ENCODE measurements at places on chromosomes 3 and 15.

DNA sequence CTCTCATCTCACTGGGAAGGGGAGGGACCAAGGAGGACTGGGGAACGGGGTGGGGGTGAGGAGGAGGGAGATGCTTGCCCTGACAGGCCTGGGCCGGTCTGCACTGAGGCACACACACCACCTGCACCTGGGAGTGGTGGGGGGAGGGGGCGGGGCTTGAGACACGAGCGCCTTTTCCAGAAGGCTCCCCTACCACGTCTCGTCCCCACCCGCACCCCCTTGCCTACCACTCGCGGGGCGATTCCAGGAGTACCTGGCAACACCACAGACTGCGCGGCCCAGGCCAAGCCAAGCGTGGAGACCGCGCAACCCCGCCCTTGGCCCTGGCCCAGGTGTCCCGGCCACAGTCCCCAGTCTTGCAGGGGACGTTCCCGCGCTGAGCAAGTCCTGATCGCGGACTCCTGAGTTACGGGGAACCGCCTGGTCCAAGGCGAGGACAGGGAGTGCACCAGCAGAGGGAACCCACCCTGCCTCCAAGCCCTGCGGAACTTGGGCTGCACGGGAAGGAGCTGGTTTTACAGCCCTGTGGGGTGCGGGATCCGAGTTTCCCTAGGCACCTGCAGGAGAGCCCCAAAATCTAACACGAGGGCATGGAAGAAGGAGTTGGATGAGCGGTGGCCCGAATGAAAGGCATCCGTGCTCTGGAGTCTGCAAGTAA is 68.1 kb upstream of the SH3GL3 start:
- no peak overlapping the region for H3K27ac ChIP-seq
- DNase-seq: no peak
- no peaks in the 10 kb centered on the region for H3K4me1 ChIP-seq

- no peak for DNase-seq
- no peaks in the 10 kb centered on the region for H3K27me3 ChIP-seq
- H3K4me3 ChIP-seq: no peak overlapping the region
Observed at GRCh38 chr3:43071313-43071893, 34.5 kb downstream of the POMGNT2 start.

- no peak overlapping the region for H3K4me3 ChIP-seq
- no peaks in the 10 kb centered on the region for H3K27me3 ChIP-seq
- H3K36me3 ChIP-seq: no peaks in the 10 kb centered on the region
- peaks cover 17% of the 10 kb centered on the region for H3K4me1 ChIP-seq
- no peak for DNase-seq
- H3K27ac ChIP-seq: peak overlapping the region; percentile 83
Observed at GRCh38 chr15:29470311-29470710, 200.7 kb upstream of the NSMCE3 start.

DNA sequence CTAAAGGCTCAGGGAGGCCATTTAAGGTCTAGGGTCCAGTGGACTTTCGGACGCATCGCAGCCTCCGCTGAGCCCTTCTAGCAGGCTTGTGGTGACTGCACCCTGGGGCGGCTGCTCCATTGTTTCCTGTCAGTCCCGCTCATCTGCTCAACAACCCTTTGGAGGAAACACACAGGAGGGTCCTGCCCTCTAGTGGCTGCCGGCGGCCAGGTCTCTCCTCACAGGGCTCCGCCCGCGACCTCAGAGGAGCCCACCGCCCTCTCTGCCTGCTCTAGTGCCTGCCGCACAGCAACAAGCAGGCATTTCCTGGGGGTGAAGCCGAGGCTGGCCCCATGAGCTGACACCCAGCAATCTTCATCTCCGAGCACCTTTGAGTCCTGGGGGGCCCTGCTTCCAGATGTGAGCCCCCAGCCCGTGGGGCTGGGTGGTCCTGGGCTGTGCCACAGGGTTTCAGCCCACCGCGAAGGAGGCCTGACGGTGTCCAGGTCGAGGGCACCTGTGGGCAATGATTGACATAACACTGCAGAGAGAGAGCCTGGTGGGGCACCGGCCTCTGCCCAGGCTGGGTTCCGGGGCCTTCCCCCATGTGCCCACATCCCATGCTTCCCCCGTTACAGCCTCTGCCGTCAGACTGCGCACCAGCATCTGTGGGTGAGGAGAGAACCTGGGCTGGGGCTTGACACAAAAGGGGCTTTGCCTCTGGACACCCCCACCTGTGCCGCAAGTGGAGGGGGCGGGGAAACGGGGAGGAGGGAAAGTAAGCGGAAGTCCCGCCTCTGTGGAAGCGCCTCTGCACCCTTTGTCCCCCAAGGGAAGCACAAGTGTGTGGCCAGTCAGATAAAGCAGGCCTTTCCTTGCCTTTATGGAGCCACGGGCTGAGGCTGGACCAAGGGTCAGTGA is 27.0 kb upstream of the SFMBT1 start:
- no peaks in the 10 kb centered on the region for H3K36me3 ChIP-seq
- H3K27me3 ChIP-seq: no peaks in the 10 kb centered on the region
- H3K27ac ChIP-seq: peak overlapping the region; percentile 35
- no peak overlapping the region for H3K4me3 ChIP-seq

DNA sequence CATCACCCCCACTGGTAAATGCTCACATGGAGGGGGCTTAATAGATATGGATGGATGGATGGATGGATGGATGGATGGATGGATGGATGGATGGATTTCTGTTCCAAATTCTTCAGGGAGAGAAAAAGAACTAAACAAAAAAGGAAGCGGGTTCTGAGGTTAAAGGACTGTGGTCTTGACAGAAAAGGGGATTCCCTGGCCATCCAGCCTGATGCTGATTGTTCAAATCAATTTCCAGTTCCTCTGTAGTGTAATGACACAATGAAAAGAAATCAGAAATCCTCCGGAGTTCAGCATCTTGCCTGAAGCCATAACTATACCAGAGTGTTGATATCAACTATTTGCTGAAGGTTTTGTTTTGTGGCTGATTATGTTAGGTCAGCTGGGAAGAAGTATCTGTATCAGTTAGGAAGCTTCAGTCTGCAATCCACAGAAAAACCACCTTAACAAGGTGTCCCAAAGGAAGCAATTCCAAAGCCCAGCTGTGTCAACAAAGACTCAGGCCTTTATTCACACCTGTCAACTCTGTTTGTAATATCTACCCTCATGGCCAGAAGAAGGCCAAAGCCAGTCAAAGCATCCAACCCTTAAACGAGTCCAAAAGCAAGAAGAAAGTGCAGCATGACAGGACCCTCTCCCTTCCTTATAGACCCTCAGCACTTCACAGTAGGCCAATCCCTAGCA is 24.5 kb upstream of the RASA2 start:
- H3K4me3 ChIP-seq: no peak overlapping the region
- no peaks in the 10 kb centered on the region for H3K4me1 ChIP-seq
- H3K27me3 ChIP-seq: no peaks in the 10 kb centered on the region

- no peaks in the 10 kb centered on the region for H3K36me3 ChIP-seq
- H3K4me3 ChIP-seq: no peak overlapping the region
- H3K27ac ChIP-seq: no peak overlapping the region
- no peaks in the 10 kb centered on the region for H3K4me1 ChIP-seq
Observed at GRCh38 chr3:61323094-61323493, 71.8 kb upstream of the FHIT start.

GRCh38 chr15:71249986-71250385 is 134.7 kb downstream of the THSD4 start:
- no peaks in the 10 kb centered on the region for H3K36me3 ChIP-seq
- no peak overlapping the region for H3K4me3 ChIP-seq
- H3K27ac ChIP-seq: no peak overlapping the region
- no peak for DNase-seq

- DNase-seq: no peak
- no peak overlapping the region for H3K4me3 ChIP-seq
- H3K27me3 ChIP-seq: no peaks in the 10 kb centered on the region
- H3K27ac ChIP-seq: no peak overlapping the region
- H3K4me1 ChIP-seq: no peaks in the 10 kb centered on the region
- no peaks in the 10 kb centered on the region for H3K36me3 ChIP-seq
Observed at GRCh38 chr3:123953735-123954134, 7.3 kb downstream of the CCDC14 start.

DNA sequence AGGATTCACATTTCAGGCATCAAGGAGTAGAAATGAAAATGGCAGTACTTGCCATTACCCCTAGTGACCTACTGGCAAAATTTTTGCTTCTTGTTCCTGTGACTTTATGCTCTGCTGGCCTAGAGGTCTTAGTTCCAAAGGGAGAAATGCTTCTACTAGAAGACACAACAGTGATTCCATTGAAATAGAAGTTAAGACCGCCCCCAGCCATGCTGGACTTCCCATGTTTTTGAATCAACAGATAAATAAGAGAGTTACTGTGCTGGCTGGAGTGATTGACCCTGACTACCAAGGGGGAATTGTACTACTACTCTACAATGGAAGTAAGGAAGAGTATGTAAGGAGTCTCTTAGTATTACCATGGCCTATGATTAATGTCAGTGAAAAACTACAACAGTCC is 196.2 kb upstream of the AZI2 start:
- DNase-seq: no peak
- no peaks in the 10 kb centered on the region for H3K36me3 ChIP-seq
- no peaks in the 10 kb centered on the region for H3K27me3 ChIP-seq
- H3K4me3 ChIP-seq: no peak overlapping the region
- H3K27ac ChIP-seq: no peak overlapping the region

DNA sequence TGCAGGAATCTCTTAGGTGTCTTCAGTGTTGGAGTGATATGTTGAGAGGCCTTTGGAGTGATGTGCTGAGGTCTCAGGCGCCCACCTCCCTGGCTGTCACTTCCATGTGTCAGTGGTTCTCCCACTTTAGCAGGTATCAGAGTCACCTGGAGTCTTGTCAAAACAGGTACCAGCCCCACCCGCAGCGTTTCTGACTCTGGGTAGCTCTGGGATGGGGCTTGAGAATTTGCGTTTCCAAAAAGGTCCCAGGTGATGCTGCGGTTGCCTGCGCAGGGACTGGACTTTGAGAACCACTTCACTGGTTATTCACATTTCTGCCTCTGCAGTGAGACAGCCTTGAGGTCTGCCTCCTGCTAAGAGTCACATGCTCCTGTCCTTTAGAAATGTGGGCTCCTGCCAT is 15.5 kb downstream of the UMPS start:
- H3K27ac ChIP-seq: peak overlapping the region; percentile 78
- no peaks in the 10 kb centered on the region for H3K4me1 ChIP-seq
- DNase-seq: no peak
- no peak overlapping the region for H3K4me3 ChIP-seq
- no peaks in the 10 kb centered on the region for H3K36me3 ChIP-seq
- no peaks in the 10 kb centered on the region for H3K27me3 ChIP-seq

GRCh38 chr3:182435860-182436259 is 357.4 kb upstream of the ATP11B start:
- DNase-seq: no peak
- no peak overlapping the region for H3K27ac ChIP-seq
- H3K4me3 ChIP-seq: no peak overlapping the region
- H3K4me1 ChIP-seq: no peaks in the 10 kb centered on the region

DNA sequence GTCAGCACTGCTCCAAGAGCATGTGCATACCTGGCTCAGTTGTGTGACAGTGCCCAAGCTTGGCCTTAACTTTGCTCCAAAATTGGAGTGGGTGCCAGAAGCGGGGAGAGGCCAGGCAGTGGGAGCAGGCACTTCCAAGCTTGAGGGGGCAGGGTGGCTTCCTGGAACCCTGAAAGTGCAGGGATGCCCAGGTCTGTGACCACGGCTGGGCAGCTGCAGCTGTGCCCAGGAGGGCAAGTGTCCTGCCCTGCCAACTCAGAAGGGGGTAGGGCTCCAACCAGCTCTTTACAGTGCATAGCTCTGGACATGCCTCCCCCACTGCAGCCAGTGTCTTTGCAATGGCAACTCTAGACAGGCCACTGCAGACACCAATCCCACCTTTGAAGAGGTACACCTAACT is 478.6 kb downstream of the OTOL1 start:
- no peak overlapping the region for H3K4me3 ChIP-seq
- H3K27me3 ChIP-seq: no peaks in the 10 kb centered on the region
- no peak overlapping the region for H3K27ac ChIP-seq
- H3K4me1 ChIP-seq: no peaks in the 10 kb centered on the region

GRCh38 chr3:194682694-194683310 is 2.9 kb upstream of the FAM43A start:
- peaks cover 12% of the 10 kb centered on the region for H3K27me3 ChIP-seq
- H3K4me1 ChIP-seq: peaks cover 15% of the 10 kb centered on the region
- peak; percentile 90 for DNase-seq
- H3K36me3 ChIP-seq: no peaks in the 10 kb centered on the region
- no peak overlapping the region for H3K4me3 ChIP-seq

GRCh38 chr3:195196266-195196665 is 74.7 kb downstream of the XXYLT1 start:
- H3K36me3 ChIP-seq: no peaks in the 10 kb centered on the region
- no peaks in the 10 kb centered on the region for H3K27me3 ChIP-seq
- peaks cover 3% of the 10 kb centered on the region for H3K4me1 ChIP-seq
- H3K27ac ChIP-seq: no peak overlapping the region
- H3K4me3 ChIP-seq: no peak overlapping the region

DNA sequence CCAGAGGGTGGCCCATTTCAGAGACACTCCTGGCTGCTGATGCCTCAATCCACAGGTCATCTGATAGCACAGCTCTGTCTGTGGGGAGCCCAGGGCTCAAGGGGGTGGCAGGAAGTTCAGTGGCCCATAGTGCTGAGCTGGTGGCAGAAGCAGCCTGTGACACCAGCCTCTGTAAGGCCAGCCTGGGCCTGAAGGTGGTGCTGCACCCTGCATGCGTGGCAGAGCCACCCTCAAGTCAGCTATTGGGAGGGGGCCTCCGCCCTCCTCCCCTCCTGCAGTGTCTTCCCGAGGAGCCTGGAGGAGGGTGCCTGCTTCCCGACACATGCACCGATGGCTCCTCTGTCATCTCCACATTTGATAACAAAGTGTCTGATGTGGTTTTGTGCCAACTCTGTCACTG is 3.0 kb downstream of the PLA1A start:
- DNase-seq: no peak
- H3K4me1 ChIP-seq: peaks cover 16% of the 10 kb centered on the region
- H3K27ac ChIP-seq: no peak overlapping the region
- no peak overlapping the region for H3K4me3 ChIP-seq
- no peaks in the 10 kb centered on the region for H3K27me3 ChIP-seq
- no peaks in the 10 kb centered on the region for H3K36me3 ChIP-seq

- no peak overlapping the region for H3K4me3 ChIP-seq
- peaks cover 2% of the 10 kb centered on the region for H3K4me1 ChIP-seq
- no peak for DNase-seq
Observed at GRCh38 chr3:14216257-14217048, 37.8 kb downstream of the LSM3 start.

- H3K36me3 ChIP-seq: no peaks in the 10 kb centered on the region
- no peaks in the 10 kb centered on the region for H3K4me1 ChIP-seq
- no peak overlapping the region for H3K27ac ChIP-seq
- H3K4me3 ChIP-seq: no peak overlapping the region
Observed at GRCh38 chr3:180720012-180720411, 40.7 kb upstream of the CCDC39 start.

DNA sequence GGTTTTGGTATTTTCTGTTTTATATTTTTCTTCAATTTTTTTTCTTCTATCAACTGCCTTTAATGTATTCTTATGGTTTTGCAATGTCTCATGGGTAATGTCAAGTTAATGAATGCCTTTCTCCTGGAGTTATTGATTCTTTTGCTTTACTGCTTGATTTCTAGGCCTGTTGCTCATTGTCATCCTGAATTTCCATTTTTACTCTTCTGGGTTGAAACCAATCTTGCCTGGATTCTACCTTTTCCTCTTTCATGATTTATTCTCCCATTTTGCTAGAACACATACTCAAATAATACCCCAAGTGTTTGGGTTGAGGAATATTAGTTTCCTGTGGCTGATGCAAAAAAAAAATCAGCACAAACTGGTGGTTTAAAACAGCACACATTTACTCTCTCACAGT is 315.2 kb upstream of the PDZRN3 start:
- H3K4me1 ChIP-seq: no peaks in the 10 kb centered on the region
- no peak overlapping the region for H3K4me3 ChIP-seq
- H3K36me3 ChIP-seq: no peaks in the 10 kb centered on the region
- no peak for DNase-seq

- no peaks in the 10 kb centered on the region for H3K4me1 ChIP-seq
- H3K4me3 ChIP-seq: no peak overlapping the region
- DNase-seq: no peak
- no peak overlapping the region for H3K27ac ChIP-seq
- H3K36me3 ChIP-seq: no peaks in the 10 kb centered on the region
Observed at GRCh38 chr3:88528494-88528893, 378.7 kb downstream of the C3orf38 start.

Data from hepatocyte (in vitro differentiated cells).